ENCODE measurements at places on chromosomes 3 and 15.

DNA sequence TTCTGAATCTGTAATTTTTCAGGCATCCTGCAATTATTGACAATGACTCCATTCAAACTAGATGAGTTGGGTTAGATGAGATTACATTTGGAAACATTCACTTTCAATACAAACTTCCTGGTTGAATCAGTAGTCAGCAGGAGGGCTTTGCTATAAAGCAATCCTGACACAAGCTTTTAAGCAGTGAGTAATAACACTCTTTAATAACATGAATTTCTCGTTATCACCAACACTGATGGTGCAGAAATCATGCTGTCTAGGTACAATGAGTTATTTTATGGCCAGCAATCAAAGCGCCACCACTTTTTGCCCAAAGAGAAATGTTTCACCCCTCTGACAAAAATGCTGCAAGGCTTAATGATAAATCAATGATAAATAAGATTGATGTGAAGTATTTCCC, 474.8 kb upstream of the CNTN4 start:
- H3K4me1 ChIP-seq, result no peaks in the 10 kb centered on the region
- no peak overlapping the region for H3K4me3 ChIP-seq
- H3K27ac ChIP-seq, result no peak overlapping the region
- no peak for DNase-seq

- no peaks in the 10 kb centered on the region for H3K27me3 ChIP-seq
- no peak overlapping the region for H3K4me3 ChIP-seq
- DNase-seq, result no peak
- H3K27ac ChIP-seq, result no peak overlapping the region
- no peaks in the 10 kb centered on the region for H3K36me3 ChIP-seq
Measured at GRCh38 chr3:197366301-197367044, 68.1 kb upstream of the DLG1 start.

GRCh38 chr3:14142567-14143270, 17.9 kb downstream of the TMEM43 start:
- no peak for DNase-seq
- H3K27ac ChIP-seq, result no peak overlapping the region
- H3K4me1 ChIP-seq, result peaks cover 16% of the 10 kb centered on the region
- peaks cover 11% of the 10 kb centered on the region for H3K36me3 ChIP-seq
- no peaks in the 10 kb centered on the region for H3K27me3 ChIP-seq

- H3K4me1 ChIP-seq, result no peaks in the 10 kb centered on the region
- H3K36me3 ChIP-seq, result no peaks in the 10 kb centered on the region
- H3K27me3 ChIP-seq, result no peaks in the 10 kb centered on the region
- DNase-seq, result no peak
- H3K4me3 ChIP-seq, result no peak overlapping the region
Measured at GRCh38 chr3:67569324-67569723, 85.1 kb downstream of the SUCLG2 start.

- no peak overlapping the region for H3K27ac ChIP-seq
- no peaks in the 10 kb centered on the region for H3K27me3 ChIP-seq
- no peaks in the 10 kb centered on the region for H3K4me1 ChIP-seq
- no peak for DNase-seq
Measured at GRCh38 chr3:169453256-169454059, 210.1 kb downstream of the MECOM start.

- no peak overlapping the region for H3K27ac ChIP-seq
- H3K4me3 ChIP-seq, result no peak overlapping the region
- no peaks in the 10 kb centered on the region for H3K27me3 ChIP-seq
- DNase-seq, result no peak
- 0 out of 2 replicates have a peak, but pooled peaks cover 2% of the 10 kb centered on the region for H3K4me1 ChIP-seq
Measured at GRCh38 chr15:72315706-72316370, 4.1 kb downstream of the CELF6 start.

Measured in GM12878 (cell line).